ENCODE measurements at places on chromosomes 7 and 10. TPM values are rescaled to one million over a fixed set of nuclear protein-coding genes. Genes with fewer than 3 reads are reported as not detected.

- peak overlapping the region; percentile 79 for H3K27ac ChIP-seq
- peak overlapping the region; percentile 68 for H3K4me3 ChIP-seq
- peak; percentile 93 for ATAC-seq
- H3K4me1 ChIP-seq, result peaks cover 22% of the 10 kb centered on the region
- peaks cover 3% of the 10 kb centered on the region for H3K27me3 ChIP-seq
- H3K36me3 ChIP-seq, result no peaks in the 10 kb centered on the region
Measured at GRCh38 chr10:7417807-7418206, 7.0 kb upstream of the SFMBT2 start.

DNA sequence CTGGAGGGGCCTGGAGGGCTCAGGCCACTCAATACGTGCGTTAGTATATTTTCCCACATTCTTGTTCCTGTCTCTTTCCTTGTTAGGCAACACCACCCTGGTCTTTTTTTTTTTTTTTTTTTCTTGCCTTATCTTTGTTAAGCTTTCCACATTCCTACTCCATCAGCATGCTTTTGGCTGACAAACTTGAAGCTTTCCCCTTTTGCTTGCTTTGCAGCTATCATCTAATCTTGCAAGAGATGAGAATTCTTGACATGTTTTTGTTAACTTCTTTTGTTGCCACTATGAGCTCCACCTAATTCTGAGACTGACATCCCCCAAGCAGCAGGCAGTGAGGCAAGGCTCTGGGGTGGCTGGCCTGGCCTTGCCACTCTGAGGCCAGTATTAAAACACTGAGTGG, 52.5 kb upstream of the NRP1 start:
- no peak for ATAC-seq
- H3K4me3 ChIP-seq, result no peak overlapping the region

GRCh38 chr10:43749145-43749576, 100.5 kb upstream of the ZNF32 start:
- ATAC-seq, result no peak
- no peak overlapping the region for H3K27ac ChIP-seq
- H3K27me3 ChIP-seq, result peaks cover 3% of the 10 kb centered on the region
- H3K36me3 ChIP-seq, result no peaks in the 10 kb centered on the region

DNA sequence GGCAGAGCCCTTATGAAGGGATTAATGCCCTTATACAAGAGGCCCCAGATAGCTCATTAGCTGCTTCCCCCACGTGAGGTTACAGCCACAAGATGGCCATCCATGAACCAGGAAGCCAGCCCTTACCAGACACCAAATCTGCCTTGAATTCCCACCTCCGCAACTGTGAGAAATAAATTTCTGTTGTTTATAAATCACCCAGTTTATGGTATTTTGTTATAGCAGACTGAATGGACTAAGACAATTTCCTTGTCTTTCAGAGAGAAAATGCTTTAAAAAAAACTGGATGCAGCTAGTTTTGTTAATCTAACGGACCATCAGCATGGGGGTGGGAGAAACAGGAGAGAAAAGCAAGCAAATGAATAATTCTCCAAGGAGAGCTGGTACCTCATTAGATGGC, 36.5 kb downstream of the CBX3 start:
- no peak overlapping the region for H3K27ac ChIP-seq
- no peak overlapping the region for H3K4me3 ChIP-seq
- H3K36me3 ChIP-seq, result no peaks in the 10 kb centered on the region

NAT16 gene
- not detected for total RNA-seq

PDZD7 gene
- 0.48 TPM for total RNA-seq

Data from activated T-helper 17 cell treated with anti-CD3 and anti-CD28 coated beads, Interleukin-2, amount 50 U/mL, for 72 hours (primary cell).